ENCODE measurements at places on chromosomes 12 and 14.

DNA sequence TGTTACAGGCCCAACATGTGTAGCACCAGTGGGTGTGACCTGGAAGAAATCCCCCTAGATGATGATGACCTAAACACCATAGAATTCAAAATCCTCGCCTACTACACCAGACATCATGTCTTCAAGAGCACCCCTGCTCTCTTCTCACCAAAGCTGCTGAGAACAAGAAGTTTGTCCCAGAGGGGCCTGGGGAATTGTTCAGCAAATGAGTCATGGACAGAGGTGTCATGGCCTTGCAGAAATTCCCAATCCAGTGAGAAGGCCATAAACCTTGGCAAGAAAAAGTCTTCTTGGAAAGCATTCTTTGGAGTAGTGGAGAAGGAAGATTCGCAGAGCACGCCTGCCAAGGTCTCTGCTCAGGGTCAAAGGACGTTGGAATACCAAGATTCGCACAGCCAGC lies 8.6 kb downstream of the BCL2L14 start:
- DNase-seq: no peak

GRCh38 chr14:90281756-90282155 lies 25.4 kb downstream of the PSMC1 start:
- no peak for DNase-seq

DNA sequence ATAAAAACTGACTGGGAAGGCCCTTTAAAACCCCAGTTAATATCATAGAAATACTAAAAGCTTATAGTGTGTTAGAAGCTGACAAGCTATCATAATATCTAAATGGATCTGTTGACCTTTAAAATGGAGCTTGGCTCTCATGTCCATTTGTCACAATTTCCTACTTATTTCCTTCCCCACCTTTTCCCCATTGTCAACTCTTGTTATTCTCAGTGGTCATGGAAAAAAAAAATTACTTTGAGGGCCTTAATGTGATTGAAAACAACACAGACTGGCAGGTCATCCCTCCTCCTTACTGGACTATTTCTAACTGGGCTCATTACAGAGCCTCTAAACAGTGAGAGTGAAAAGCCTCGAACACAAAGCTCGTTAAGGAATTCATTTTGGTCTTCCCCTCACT lies 13.7 kb upstream of the WNK1 start:
- no peak for DNase-seq

DNA sequence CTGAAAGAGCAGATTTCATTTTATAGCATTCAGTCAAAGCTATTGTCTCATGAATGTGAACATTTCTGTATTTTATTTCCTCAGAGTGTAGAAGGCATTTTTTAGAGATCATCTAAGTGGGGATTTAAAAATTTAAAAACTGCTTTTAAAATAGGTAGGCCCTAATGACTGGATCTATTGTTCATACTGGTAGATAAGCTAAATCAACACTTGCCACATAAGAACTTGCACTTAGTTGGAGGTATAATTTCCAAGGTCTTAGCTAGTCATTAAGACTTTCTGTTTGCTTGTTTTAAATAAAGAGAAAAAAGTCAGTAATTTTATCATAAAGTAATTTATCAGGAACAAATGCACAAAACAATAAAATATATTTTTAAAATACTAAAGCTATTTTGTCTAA lies 75.2 kb upstream of the LMO3 start:
- DNase-seq: no peak

DNA sequence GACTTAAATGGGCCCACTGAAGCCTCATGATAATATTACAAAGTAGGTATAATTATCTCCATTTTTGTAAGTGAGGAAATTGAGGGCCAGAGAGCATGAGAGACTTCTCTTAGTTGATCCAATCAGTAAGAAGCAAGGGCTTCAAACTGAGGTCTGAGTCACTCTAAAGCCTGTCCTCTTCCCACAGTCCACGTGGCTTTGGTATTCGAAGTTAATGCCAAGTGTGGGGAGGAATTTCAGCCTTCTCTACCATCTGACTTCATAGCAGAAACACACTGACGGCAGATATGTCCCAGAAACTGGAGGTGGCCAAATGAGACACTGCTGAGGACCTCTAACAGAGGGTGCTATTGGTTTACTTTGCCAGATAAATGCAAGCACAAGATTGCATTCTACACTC lies 114.4 kb upstream of the OVCH1 start:
- DNase-seq: no peak

DNA sequence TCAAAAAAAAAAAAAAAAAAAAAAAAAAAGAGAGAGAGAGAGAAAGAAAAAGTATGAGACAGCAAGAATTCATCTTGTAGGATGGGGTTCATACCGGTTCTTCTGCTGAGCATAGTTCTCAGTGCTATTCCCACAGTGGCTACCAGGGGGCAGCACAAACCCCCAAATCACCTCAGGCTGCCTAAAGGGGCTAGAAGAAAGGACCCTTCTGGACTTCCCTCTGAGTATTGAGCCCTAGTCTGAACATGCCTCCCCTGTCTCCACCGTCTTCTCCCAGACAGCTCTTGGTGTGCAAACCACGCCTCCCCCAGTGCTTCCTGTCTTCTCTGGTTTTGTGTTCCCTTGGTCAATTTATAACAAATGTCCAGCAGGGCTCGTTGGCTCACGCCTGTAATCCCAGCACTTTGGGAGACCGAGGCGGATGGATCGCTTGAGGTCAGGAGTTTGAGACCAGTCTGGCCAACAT lies 31.3 kb upstream of the SMUG1 start:
- DNase-seq: no peak

DNA sequence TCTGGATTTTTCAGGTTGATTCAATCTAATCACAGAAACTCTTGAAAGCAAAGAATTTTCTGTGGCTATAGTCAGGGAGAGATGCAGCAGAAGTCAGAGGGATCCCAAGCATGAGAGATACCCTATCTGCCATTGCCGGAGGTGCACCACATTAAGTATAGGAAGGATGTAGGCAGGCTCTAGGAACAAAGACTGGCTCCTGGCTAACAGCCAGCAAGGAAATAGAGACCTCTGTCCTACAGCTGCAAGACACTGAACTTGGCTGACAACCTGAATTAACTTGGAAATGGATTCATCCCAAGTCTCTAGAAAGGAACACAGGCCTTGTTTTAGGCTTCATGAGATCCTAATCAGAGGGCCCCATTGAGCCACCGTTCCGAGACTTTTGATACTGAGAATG lies 364.9 kb upstream of the FLRT2 start:
- DNase-seq: no peak

DNA sequence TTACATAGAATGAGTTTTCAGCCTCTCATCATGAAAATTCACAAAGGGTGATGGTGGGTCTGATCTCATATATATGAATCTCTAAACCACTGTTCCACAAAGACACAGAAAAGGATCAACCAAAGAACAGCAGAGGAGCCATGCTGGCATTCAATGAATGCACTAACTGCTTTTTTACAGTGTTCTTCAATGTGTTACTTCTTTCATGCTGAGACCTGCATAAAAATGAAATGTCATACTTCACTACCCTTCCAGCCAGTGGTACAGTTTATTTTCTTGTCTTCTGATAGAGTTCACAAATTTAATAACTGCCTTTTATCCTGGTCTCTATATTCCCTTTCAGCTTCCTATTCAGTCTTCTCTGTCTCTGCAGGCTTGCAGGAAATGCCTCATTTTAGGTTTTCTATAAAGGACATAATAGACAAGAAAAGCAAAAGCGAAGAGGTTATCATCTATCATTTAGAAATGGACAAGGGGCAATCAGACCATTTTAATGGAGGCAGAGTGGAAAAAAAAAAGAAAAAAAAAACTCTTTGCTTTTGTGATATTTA lies 836.7 kb upstream of the FOXG1 start:
- DNase-seq: no peak

GRCh38 chr12:79121486-79121885 lies 256.9 kb downstream of the SYT1 start:
- no peak for DNase-seq

- DNase-seq: no peak
These were observed 96.7 kb upstream of the PPP4R3A start for GRCh38 chr14:91606851-91607250.

- DNase-seq: no peak
These were observed 156.3 kb downstream of the NTF3 start for GRCh38 chr12:5588176-5588575.

GRCh38 chr12:26786865-26787514 lies 46.0 kb downstream of the ITPR2 start:
- DNase-seq: no peak

Measured in SHP77 treated with DMSO at 0.1 percent for 48 hours (cell line).